ENCODE measurements at places on chromosomes 12 and 14.

- peak; percentile 77 for DNase-seq
These were observed 318.4 kb downstream of the RAD51B start for GRCh38 chr14:68137704-68138619.

GRCh38 chr12:79737875-79738718, 47.3 kb upstream of the PAWR start:
- DNase-seq, result peak; percentile 29

- DNase-seq, result no peak
These were observed 5.1 kb upstream of the PCNX1 start for GRCh38 chr14:70902184-70902583.

DNA sequence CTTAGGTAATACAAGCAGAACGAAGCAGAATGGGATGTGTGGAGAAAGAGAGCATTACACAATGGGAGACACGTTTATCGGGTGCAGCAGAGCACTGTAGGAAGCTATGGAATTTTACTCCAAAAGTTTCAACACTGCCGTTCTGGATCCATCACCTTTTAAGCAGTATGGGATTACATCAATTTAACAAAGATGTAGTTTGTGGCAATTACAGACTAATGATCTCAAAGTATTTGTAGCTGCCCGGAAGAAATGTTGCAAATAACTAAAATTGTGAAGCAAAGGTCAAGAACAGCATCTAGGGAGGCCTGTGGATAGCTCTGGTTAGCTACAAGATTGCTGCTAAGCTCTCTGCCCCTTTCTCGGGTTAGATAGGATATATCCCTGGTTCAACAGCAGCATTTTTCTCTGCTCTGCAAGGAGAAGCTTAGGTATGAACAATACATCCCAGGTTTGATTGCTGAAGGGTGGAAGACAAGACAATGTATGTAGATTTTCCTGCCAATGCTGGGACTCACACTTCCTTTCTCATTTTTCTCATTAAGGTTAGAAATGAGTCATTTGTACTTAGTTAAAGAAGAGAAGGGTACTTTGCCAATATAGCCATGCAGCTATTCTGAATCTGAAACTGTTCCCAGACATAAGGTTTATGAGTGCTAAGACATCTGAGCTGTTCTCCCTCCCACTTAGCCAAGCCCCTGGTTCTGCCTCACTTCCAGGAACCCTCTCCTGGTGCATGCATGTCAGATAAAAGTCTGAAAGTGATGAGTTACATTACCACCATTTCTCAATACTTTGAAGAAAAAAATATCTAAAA, 75.0 kb upstream of the HIF1A start:
- DNase-seq, result peak; percentile 98

GRCh38 chr14:23351681-23352505, 794 bp downstream of the SLC22A17 start:
- DNase-seq, result no peak

- DNase-seq, result no peak
These were observed 131.2 kb downstream of the PAWR start for GRCh38 chr12:79559591-79559990.

DNA sequence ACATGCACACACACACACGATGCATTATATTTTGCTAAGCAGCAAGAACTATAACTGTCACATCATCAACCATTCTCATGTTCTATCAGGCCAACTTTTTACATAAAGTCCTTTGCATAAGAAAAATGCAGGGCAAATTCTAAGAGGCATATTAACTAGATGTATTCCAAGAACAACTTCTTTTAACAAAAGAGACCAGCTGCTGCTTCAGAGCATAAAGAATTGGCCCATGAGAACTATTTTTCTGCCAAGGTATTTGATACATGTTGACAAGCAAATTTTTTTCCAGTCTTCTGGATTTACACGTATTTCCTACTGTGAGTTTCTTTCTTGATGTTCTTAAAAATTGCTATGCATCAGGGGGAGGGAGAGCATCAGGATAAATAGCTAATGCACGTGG, 27.2 kb downstream of the GLT8D2 start:
- no peak for DNase-seq

DNA sequence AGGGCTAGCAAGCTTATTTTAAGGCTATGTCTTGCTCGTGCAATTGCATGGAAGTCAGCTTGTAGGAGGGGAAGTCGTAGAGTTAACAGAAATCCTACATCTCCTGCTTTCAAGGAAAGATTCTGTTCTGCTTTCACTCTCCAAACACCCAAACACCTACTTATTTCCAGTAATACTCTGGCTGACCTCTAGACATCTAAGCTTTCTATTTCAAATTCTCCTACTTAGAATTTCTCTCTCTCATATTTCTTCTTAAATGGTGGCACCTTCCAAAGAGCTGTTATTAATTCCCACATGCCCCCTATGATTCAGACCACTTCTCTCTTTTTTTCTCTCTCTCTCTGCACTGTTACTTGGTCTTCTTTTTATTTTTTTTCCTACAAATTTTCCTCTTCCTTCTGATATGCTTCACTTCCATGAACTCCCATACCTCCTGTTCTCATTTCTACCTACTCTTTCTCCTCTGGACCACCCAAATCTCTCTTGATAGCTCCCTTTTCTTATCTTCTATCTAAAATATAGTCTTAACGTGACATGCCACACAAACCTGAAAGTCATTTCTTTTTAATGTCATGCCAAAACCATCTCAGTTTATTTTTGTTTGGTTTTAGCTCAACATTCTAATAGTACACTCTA, 90.8 kb downstream of the RPS6KA5 start:
- no peak for DNase-seq

GRCh38 chr12:10562306-10562933, 51.0 kb downstream of the MAGOHB start:
- peak; percentile 23 for DNase-seq

- DNase-seq, result peak; percentile 33
These were observed 706 bp upstream of the DIO2 start for GRCh38 chr14:80212023-80212397.

DNA sequence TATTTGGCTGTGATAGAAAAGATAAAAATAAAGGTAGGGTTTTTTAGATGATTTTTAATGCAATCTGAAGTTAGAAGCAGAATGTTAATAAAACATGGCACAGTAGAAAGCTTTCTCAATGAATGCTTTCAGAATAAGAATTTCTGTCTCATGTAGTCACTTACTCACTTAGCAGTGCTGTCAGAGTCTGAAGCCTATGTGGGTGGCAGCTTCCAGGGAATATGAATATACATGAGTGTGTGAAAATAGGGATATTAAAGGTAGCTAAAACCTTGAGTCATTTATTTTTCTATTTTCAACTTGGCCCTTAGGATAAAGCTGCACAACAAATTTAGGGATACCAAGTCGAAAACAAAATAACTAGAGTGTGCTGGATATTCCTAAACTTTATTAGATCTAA, 427.9 kb downstream of the AEBP2 start:
- DNase-seq, result no peak

DNA sequence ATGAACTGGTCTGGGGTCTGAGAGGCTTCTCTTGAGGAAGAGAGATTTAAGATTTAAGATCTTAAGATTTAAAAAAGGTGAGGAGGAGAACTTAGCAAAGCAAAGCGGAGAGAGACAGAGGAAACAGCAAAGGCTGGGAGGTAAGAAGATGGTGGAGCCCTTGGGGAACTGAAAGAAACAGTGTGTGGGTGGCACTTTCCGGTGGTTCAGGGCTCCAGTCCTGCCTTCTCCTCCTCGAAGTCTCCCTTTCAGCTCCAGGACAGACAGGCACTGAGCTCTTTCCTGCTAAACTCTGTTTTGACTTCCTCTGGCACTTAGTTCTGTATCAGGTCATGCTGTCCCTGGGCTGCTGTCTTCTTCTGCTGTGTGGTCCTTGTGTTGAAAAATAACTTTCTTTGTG, 298.7 kb upstream of the SRRM4 start:
- DNase-seq, result no peak

GRCh38 chr12:21697904-21698630, 40.4 kb upstream of the LDHB start:
- no peak for DNase-seq

DNA sequence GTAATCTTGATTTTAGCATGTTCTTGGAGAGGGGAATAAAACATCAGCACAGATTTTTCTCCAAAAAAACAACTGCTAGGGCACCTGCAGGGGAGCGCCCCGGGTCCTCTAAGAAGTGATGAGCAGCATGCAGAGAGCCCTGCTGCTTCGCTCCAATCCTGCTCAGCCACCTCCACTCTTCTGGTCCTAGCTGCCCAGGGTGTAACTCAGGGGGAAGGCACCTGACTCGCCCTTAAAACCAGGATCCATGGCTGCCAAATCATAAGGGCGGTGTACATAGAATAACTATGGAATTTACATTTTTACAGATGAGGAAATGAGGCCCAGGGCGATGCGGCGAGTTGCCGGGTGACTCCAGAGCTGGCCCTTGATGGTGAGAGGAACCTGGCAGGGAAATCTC, 204.7 kb downstream of the CALM1 start:
- DNase-seq, result no peak

GRCh38 chr12:570921-571794, 92.1 kb downstream of the NINJ2 start:
- DNase-seq, result peak; percentile 60

GRCh38 chr12:85747941-85748495, 88.2 kb downstream of the RASSF9 start:
- DNase-seq, result no peak

DNA sequence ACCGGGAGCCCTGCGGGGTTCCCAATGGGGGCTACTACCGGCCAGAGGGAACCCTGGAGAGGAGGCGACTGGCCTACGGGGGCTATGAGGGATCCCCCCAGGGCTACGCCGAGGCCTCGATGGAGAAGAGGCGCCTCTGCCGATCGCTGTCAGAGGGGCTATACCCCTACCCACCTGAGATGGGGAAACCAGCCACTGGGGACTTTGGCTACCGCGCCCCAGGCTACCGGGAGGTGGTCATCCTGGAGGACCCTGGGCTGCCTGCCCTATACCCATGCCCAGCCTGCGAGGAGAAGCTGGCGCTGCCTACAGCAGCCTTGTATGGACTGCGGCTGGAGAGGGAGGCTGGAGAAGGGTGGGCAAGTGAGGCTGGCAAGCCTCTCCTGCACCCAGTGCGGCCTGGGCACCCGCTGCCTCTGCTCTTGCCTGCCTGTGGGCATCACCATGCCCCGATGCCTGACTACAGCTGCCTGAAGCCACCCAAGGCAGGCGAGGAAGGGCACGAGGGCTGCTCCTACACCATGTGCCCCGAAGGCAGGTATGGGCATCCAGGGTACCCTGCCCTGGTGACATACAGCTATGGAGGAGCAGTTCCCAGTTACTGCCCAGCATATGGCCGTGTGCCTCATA, 9.7 kb downstream of the TNS2 start:
- no peak for DNase-seq

DNA sequence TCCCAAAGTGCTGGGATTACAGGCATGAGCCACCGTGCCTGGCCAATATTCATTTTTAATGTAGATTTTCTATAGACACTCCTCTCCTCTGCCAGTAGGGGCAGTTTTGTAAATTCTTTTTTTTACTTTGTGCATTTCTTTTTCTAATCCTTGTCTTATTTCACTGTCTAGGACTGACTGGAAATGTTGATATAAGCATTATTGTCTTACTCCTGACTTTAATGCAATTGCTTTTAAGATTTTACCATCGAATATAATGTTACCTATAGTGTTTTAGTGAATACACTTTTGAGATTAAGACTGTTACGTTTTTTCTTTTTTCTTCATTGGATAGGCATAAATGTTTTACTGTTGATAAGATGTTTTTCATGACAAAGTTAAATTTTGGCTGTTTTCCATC, 35.4 kb upstream of the EMP1 start:
- DNase-seq, result no peak

GRCh38 chr12:10614056-10614370, 604 bp upstream of the MAGOHB start:
- DNase-seq, result no peak

DNA sequence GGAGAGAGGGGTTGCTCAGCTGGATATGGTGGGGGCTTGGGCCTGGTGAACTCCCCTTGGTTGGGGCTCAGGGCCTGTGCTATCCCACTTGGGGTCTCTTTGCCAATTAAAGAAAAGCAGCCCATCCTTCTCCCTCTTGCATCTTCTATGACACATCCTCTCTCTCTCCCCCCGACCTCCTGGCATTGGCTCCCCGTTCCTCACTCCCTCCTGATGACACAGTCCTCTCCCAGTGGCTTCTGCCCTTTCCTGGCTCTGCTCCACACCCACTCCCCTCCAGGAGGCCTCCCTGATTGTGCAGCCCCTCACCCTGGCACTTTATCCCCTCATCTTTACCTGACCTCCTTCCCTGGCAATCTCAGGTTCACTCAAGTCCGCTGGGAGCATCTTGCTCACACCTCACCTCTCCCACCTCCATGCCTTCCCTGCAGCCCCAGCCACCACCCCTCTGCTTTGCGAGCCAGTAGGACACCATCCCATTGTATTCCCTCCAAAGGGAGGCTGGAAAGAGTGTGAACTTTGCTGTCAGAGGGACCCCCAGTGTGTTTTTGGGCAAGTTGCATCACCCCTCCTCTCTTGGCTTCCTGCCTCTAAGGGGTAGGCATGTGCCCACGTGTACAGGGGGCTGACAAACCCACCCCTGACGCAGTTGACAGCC, 10.7 kb downstream of the KRT80 start:
- no peak for DNase-seq

GRCh38 chr14:22971152-22971551, 11.2 kb downstream of the AJUBA start:
- no peak for DNase-seq

DNA sequence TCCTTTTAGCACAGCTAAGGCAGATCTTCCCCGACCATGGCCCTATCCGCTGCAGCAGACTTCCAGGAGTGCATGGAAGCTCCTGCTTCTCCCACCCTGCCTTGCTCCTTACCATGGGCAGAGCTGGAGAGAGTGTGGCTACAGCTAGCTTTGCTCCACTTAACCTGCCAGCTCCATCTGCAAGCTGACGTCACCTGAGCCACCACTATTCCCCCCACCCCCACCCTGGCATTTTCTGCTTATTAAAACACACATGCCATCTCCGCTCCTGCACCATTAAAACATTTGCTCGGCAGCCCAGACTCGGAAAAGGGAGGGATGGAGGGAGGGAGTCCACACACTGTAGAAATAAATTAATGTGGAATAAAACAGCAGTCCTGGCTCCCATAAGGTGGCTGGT, 67.8 kb downstream of the TUNAR start:
- DNase-seq, result no peak

DNA sequence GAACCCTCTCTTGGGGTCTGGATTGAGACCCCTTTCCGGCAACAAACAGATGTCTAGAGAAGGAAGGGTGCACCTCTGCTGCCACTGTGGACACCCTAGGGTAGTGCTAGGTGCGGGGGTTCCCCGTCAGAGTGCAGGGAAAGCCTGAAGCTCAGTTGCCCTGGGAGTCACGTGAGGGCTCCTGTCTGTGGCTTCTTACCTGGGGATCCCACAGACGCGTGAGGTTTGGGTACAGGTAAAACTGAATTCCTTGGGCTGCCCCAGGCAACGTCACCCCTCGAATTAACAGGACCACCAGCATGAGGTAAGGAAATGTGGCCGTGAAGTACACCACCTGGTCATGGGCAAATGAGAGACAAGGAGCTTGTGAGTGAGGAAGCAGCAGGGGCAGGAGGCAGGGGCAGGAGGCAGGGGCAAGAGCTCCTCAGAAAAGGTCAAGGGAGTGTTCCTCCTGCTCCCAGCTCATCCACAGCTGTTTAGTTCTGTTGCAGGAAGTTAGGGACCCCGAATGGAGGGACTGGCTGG, 21.0 kb upstream of the SLC6A12 start:
- DNase-seq, result no peak

Data from AG09309 (cell line).